ENCODE measurements at places on chromosomes 11 and 22. TPM values are rescaled to one million over a fixed set of nuclear protein-coding genes. Genes with fewer than 3 reads are reported as not detected.

The PYGM gene
- polyA plus RNA-seq, result 2.4 TPM

The INS gene
- polyA plus RNA-seq, result not detected

The MCHR1 gene
- 0.26 TPM for polyA plus RNA-seq

The OR9Q2 gene
- not detected for polyA plus RNA-seq

The STIP1 gene
- polyA plus RNA-seq, result 173 TPM

The C1QTNF5 gene
- polyA plus RNA-seq, result 18.1 TPM

The OR52L1 gene
- not detected for polyA plus RNA-seq

The FGF19 gene
- polyA plus RNA-seq, result 0.50 TPM

The C11orf97 gene
- 0.29 TPM for polyA plus RNA-seq

DNA sequence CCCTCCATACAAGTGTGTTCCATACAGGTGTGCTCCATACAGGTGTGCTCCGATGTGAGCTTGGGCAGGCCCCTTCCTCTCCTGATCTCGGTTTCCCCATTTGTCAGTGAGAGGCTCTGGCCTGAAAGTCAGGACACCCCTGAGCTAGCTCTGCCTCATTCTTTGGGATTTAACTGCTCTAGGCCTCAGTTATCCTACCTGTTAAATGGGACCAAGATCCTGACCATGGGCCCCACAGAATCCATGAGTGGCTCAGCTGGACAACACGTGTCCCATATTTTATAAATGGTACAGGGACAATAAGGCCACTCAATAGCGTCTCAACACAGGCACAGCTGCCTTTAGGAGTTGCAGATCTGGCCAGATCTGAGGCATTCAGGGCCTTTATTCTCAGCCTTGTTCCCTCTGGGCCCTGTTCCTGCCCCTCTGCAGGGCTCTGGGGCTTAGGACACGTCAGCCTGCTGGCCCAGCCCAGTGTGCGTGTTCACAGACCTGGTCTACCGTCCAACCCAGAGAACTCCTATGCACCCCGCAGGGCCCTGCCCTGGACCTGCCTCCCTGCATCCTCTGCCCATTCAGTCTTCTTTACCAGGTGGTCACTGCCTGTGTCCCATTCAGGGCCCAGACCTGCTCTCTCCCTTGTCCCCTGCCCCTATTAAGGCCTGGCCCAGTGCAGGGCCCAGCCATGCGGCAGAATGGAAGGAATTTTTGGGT is 18.9 kb upstream of the IGLL1 start:
- DNase-seq, result no peak

GRCh38 chr22:18996376-18996900 is 60.3 kb upstream of the PRODH start:
- DNase-seq, result no peak

DNA sequence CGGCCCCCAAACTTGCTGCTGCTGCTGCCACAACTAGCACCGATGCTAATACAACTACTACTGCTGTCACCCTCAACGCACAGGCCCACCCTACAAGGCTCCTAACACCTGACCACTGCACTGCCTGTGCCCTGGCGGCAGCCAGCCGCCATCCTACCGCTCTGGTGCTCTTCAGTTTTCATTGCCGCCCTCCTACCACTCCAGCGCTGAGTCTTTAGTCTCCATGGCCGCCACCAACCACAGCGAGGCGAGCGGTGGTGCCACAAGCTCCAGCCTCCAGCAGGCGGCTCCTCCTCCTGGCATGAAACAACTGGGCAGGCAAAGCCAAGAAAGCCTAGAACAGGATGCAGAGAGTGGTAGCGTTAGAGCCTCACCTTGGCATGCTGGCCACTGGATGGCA is 5.0 kb upstream of the RFPL3 start:
- no peak for DNase-seq

DNA sequence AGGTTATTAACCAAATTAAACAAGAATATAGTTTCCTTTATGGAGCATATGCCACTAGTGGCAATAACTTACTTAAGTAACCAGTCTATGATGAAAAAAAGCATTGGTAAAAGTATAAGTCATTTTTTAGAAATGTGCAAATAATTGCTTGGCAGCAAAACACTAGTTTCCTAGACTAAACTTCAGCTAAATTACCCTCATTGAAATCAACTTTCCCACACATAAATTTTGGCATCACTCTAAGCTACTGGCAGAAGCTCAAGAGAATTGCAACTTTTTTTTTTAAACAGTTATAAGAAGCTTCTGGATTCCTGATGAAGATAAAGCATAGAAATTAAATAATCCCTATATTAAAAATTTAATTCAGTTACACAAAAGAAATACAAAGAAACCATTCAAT is 12.5 kb downstream of the CCDC34 start:
- DNase-seq, result no peak

DNA sequence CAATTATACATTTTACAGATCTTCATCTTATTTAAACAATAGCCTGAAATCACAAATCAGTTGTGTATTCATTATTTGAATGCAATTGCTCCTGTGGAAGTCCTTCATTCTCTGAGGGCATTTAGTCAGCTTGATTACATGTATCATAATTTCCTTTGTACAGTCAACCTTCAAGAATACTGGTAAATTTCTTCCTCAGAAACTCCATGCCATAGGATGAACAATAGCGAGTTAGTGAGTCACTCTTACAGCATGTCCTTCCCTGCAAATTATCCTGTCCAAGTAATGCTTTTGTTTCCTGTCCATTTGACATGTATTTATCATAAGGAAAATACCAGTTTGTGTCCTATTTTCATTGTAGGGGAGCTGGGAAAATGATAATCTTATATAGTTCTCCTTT is 3.8 kb downstream of the OR10S1 start:
- DNase-seq, result no peak

DNA sequence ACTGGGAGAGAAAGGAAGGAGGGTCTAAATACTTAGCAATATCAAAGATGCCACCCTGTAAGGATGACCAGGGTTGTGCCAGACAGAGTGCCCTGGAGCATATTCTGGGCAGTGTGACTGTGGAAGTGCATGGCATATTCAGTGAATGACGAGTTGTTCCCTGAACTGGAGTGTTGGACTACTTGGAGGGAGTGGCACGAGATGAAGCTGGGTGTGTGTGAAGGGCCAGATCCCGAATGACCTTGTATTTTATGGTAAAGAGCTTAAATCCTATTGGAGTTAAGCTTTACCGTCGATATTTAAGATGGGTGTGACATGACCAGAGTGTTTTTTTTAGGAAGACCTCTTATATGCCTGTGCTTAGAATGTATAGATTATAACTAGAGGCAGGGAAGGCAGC is 48.8 kb downstream of the STIM1 start:
- DNase-seq, result no peak

GRCh38 chr11:20355221-20356219 is 8.0 kb upstream of the HTATIP2 start:
- DNase-seq, result no peak

GRCh38 chr11:47995360-47995769 is 15.0 kb downstream of the PTPRJ start:
- no peak for DNase-seq

DNA sequence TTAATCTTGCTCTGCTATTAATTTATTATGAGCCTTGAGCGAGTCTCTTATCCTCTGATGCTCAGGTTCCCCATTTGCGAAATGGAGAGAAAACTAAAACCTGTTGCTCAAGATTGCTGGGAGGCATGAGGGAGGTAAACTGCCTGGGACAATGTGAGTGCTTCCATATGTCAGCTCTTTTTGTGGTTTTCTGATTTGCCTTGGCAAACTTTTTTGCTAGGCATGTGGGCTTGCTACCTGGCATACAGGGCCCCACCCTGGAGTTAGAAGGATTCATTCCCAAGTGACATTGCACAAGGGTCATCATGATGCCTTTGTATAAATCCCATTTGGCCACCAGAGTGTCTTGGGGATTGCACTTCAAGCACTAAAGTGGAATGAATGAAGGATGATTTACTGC is 22.4 kb downstream of the TSPAN18 start:
- DNase-seq, result no peak

- DNase-seq, result no peak
Observed at GRCh38 chr22:19604711-19605268, 80.6 kb upstream of the CLDN5 start.

DNA sequence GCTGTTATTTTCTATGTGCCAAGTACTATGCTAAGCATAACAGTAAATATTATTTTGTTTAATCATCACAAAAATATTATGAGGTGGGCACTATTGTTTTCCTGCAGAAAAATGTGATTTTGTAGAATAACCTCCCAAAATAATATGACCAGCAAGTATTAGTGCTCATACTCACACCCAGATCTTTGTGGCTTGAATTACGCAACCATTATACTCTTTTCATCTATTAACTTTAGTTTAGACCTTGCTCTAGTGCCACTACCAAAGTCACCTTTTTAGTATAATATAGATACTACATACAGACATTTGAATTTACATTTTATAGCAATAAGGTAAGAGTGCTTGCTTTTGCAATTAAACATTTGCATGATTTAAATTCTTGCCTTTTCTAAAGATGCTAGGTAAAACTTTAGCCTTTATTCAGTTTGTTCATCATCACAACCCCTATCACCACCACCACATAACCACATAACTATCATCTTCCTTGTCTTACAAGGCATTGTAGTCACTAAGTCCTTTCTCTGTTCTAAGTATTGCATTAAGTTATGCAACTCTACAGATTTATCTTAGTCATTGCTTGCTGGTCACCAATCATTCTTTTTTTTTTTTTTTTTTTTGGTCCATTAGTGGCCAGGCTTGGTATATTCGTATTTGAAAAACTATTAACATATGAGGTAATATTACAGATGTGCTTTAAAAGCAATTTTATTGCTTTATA is 68.4 kb downstream of the GAS2 start:
- DNase-seq, result no peak

GRCh38 chr11:44627165-44627789 is 61.8 kb downstream of the CD82 start:
- DNase-seq, result no peak

DNA sequence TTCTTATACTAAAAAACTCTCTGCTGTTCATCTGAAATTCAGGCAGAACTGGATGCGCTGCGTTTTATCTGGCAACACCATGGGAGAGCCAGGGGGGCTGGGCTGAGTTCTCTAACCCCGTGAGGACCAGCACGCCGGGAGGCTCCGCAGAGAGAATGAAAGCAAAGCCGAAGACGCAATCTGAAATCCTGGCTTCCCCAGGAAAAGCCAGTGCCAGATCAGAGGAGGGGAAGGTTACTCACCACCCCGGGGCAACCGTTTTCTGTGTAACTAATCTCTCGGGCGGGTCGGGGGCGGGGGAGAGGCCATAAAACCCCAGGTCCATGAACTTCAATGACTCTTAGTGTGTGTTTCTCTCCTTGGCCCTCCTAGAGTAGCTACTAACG is 99.4 kb downstream of the SHANK2 start:
- DNase-seq, result peak; percentile 45

- no peak for DNase-seq
Observed at GRCh38 chr11:69398529-69399492, 82.7 kb upstream of the LINC01488 start.

- no peak for DNase-seq
Observed at GRCh38 chr11:102599642-102600261, 25.4 kb downstream of the MMP20 start.

GRCh38 chr11:46731545-46731944 is 12.5 kb downstream of the F2 start:
- DNase-seq, result no peak

GRCh38 chr11:32643526-32643925 is 59.9 kb downstream of the EIF3M start:
- no peak for DNase-seq

DNA sequence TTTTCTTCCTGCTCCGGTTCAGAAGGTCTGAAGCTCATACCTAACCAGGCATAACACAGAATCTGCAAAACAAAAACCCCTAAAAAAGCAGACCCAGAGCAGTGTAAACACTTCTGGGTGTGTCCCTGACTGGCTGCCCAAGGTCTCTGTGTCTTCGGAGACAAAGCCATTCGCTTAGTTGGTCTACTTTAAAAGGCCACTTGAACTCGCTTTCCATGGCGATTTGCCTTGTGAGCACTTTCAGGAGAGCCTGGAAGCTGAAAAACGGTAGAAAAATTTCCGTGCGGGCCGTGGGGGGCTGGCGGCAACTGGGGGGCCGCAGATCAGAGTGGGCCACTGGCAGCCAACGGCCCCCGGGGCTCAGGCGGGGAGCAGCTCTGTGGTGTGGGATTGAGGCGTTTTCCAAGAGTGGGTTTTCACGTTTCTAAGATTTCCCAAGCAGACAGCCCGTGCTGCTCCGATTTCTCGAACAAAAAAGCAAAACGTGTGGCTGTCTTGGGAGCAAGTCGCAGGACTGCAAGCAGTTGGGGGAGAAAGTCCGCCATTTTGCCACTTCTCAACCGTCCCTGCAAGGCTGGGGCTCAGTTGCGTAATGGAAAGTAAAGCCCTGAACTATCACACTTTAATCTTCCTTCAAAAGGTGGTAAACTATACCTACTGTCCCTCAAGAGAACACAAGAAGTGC is 661 bp upstream of the MALAT1 start:
- DNase-seq, result no peak

- no peak for DNase-seq
Observed at GRCh38 chr11:42407341-42407740, 904.5 kb upstream of the API5 start.

- no peak for DNase-seq
Observed at GRCh38 chr11:70833554-70833953, 418.8 kb downstream of the SHANK2 start.

GRCh38 chr11:15204711-15205110 is 90.0 kb downstream of the INSC start:
- no peak for DNase-seq

DNA sequence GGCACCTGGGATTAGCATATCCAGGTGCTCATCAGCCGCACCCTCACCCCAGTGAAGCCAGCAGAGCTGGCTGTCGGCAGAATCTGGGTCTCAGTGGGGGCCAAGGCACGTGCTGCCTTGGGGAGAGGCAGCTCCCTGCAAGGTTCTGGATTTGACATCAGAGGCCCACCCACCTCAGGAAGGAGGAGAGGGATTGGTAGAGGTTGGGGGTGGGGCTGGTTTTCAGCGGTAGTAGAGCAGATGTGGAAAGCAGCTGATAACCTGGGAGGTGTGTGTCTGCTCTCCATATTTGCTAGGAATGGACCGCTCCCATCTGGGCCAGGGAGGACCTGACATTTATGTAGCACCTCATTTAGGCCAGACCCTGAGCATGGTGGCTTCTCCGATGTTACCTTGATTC is 147.5 kb downstream of the GRIK4 start:
- DNase-seq, result no peak

GRCh38 chr11:121429556-121429955 is 22.6 kb upstream of the SORL1 start:
- no peak for DNase-seq

DNA sequence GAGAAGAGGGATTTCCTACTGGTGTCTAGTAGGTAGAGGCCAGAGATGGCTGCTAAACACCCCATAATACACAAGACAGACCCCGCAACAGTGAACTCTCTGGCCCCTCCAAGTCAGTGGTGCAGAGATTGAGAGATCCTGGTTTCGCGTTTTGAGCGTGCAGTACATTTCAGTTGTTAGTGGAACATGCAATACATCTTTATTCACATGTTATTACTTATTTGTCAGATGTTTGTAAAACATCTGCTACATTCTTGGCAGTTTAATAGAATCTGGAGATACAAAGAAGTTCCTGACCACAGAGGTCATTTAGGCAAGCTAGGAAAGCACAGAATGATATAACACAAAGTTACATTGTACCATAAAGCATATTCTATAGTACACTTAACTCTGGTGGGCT is 41.5 kb downstream of the ST3GAL4 start:
- DNase-seq, result no peak

All from renal cortex interstitium (tissue), 15 donors.